ENCODE measurements at places on chromosomes 7 and 10.

DNA sequence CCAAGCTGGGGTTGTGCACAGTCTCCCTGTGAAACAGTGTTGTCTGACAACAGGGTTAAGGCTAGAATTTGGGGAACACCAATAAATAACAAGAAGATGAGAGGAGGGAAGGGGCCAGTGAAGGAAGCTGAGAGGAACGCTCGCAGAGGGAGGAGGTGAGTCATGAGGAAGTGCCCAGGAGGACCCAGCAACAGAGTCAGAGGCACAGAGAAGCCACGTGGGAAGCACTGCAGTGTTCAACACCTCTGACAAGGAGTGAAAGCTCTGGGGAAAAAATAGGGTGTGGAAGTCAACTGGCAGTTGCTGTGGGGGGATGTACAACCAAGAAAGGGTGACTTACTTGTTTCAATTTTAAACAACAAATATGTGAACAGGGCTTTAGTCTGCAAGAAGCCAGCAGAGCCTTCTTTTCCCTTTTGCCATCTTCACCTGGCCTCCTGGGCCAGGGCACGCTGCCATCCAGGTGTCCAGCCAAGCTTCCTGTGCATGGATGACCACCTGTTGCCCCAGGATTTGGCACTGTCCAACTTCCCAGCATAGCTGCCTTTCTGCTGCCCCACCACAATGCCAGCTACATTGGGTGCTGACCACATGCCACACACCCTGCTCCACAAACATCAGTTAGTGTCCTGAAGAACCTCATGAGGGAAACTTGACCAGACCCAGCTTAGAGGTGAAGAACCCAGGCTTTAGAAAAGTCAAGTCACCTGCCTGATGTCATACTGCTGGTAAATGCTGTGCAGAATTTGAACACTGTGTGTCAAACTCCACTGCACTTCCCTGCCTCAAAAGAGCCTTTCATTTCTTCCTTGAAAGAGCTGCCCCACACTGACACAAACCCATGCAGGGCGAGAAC, 69.6 kb downstream of the ATXN7L1 start:
- peak; percentile 34 for DNase-seq

GRCh38 chr10:95758351-95759025, 2.5 kb downstream of the ENTPD1 start:
- DNase-seq = no peak

DNA sequence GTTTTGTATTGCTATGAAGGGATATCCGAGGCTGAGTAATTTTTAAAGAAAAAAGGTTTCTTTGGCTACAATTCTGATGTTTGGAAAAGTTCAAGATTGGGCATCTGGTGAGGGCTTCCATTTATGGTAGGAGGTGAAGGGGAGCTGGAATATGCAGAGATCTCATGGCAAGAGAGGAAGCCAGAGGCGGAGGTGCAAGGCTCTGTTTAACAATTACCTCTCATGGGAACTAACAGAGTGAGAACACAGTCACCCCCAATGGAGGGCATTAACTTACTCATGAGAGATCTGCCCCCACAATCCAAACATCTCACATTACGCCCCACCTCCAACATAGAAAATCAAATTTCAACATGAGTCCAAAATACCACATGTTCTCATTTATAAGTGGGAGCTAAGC, 62.0 kb downstream of the AKR1D1 start:
- no peak for DNase-seq

DNA sequence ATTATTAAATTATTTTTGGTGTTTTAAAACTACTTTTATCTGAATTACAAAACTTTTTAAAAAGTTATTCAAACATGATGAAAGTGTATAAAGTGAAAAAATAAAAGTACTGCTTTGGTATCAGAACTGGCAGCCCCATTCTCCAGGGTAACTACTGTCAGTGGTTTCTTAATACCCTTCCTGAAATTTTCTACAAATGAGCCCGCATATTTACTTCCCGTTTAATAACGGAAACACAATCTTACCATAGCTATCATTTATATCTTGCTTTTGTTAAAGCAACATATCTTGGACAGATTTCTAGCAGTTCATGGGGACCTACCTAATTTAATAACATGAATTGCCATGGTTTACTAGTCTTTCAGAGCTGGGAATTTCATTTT, 249.9 kb downstream of the RNLS start:
- no peak for DNase-seq

DNA sequence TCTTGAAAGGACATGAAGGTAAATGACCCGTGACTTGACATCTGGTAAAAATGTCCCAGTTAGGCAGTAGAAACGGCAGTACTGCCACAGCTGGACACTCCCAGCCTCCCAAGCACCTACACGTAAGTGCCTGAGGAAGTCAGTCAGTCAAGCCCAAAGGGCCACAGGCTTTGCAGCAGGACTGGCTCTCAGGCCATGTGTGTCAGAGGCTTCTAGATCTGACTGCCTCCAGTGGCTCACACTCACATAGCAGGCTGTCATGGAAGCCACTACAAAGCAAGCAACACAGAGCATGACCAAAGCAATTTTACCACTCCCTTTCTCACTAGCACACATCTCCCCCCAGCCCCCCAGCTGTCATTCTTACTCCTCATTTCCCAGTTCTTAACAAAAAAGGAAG, 17.8 kb upstream of the CCNJ start:
- DNase-seq = no peak

DNA sequence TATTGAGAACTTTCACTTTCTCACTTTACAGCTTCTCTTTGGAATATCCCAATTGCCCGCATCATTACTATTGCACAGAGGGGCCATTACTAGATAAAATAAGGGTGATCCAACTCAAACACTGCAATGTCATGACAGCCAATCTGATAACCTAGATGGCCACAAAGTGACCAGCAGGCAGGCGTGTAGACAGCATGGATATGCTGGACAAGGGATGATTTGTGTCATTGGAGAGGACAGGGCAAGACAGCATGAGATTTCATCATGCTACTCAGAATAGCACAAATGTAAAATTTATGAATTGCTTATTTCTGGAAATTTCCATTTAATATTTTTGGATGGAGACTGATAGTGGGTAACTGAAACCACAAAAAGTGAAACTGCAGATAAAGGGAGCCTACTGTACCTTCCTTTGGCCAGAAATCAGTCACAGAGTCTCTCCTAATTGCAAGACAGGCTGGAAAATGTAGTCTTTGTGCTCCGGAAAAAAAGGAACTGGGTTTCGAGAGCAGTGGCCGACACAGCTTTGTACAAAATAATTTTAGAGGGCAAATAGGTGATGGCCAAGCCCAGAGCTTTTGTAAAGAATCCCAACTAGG, 6.1 kb upstream of the GSDME start:
- DNase-seq = no peak

DNA sequence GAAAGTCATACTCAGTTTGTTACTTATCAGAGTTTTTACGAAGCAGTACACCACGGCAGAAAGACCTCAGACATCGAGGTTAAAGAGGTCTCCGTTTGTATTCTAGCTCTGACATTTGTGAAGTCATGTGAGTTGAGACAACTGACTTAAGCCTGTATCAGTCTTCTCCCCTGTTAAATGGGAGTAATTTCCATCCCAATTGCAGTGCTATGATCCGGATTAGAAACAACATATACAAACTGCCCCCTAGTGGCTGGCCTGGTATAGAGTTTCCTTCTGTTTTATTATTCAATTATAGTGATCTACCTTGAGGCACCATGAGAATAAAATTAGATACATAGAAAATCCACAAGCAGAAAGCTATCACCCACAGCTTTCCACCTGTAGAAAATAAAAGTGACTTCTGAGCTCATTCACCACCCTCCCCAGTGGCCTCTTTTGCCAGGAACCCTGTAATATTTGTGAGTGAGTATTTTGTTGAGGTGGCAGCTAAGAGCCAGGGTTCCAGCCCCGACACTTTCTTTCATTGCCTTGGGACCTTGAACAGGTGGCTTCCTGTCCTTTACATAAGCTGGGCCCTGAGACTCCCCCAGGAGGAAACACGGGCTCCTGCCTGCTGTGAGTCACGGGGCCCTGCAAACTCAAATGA, 607.2 kb upstream of the MGMT start:
- DNase-seq = no peak

GRCh38 chr10:71471957-71472365, 75.2 kb downstream of the CDH23 start:
- DNase-seq = no peak

GRCh38 chr10:14191407-14191806, 139.3 kb downstream of the FRMD4A start:
- no peak for DNase-seq

GRCh38 chr10:1059902-1060301, 3.7 kb downstream of the WDR37 start:
- DNase-seq = no peak

- no peak for DNase-seq
These were observed 146.5 kb downstream of the SFMBT2 start for GRCh38 chr10:7264313-7264756.

DNA sequence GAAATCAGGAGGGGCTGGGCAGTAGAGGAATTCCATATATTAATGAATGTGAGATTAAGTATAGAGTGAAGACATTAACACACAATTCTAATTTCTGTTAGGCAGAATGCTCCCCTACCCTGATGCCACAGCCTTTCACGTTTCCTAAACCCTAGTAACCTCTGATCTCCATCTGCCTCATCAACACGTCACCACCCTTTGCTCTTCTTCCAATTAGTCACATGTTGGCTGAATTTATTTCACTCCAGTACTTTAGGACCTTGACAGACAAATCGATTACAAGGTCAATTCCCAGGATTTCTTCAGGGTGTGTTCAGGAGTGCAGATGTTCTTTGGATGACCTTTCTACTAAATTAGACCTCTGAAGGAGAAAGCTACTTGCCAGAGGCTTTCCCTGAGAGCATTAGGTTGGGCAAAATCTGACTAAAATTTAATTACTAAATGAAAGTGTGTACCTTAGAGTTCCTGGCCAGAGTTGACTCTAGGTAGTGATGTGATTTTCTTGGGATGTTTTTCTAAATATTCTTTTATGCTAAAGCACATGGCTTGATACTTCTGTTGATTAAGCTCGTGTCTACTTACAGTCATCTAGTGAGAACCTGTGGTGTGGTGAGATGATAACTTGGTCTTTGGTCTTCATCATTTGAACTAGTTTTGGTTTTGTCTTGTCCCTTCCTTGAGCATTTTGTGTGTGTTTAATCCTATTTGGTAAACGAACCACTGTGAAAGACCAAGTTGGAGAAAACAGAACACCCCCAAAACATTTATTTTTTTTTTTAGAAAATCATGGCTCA, 12.7 kb downstream of the AGR2 start:
- no peak for DNase-seq

DNA sequence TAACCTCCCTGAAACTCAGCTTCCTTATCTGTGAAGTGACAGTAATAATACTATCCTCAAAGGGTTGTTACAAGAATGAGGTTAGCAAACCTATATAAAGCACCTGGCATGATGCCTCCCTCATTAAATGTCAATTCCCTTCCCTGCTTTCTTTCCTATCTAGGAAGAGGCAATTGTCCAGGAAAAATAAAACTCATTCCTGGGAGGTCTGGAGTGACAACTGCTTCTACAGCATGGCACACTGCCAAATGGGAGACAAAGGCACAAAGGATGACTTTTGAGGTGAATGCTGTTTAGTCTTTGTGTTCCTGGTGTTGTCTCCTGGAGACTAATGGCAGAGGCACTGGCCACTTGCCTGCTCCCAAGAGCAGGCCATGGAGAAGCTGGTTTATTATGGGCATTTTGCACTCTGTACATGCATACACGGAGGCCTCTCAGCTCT, 32.2 kb upstream of the PDE1C start:
- no peak for DNase-seq

DNA sequence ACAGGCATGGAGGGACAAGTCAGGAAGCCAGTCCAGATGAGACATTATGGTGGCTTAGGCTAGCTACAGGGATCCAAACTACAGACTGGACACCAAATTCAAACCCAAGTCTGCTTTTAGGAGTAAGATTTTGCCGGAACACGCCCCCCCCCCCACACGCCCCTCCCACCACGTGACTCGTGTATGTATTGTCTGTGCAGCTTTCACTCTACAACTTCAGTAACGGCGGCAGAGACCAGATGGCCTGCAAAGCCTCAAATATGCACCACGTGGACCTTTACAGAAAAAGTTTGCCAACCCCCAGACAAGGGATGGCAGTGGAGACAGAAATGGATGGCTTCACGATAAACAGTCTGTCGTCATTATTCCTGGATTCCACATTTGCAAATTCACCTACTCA, 14.5 kb downstream of the HIPK2 start:
- DNase-seq = no peak

- no peak for DNase-seq
These were observed 131.4 kb downstream of the PLXDC2 start for GRCh38 chr10:19947656-19948055.

GRCh38 chr7:12222889-12223579, 11.9 kb downstream of the TMEM106B start:
- DNase-seq = no peak

DNA sequence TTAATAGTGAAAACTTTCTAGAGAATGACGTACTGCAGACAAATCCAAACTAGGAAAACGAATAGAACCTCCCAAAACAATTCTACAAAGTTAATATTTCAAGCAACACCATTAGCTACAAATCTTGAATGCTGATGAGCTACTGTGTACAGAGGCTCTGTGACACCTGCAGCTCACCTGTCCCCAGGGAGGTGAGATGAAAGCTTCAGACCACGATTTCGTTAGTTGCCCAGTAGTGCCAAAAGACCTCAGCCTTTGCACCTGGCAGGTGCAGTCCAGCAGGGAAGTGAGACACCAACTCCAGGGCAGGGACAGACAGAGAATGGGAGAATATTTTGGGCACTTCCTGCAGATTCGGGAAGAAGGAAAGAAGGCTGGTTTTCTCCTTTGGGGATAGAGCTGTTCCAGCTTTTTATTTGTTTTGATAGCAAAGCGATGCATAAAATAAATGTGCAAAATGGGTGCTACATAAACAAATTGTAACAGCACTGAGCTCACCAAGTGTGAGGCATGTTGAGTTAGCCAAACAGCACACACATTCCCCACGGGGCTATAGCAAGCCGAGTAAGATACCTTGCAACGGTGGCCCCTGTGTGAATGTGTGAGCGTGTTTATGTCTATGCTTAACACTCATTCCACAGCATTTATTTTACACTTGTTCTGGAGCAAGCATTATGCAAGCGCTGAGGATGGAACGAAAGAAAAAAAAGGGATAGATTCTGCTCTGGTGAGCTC, 1024.8 kb upstream of the AUTS2 start:
- DNase-seq = no peak

DNA sequence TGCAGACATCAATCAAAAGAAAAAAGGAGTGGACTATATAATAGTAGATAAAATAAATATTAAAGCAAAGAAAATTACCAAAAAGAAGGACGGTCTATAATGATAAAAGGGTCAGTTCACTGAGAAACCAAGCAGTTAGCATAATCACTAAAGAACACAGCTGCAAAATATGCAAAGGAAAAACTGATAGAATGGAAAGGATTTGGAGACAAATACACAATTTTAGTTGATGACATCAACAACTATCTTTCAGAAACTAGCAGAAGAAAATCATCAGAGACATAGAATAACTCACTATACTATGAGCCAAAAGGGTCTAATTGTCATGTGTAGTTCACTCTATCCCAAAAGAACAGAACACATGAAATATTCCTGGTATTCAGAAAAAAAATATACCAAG, 316.4 kb upstream of the IGFBP3 start:
- DNase-seq = no peak

- no peak for DNase-seq
These were observed 14.6 kb downstream of the GSDME start for GRCh38 chr7:24742506-24743162.

Data from stimulated activated CD8-positive, alpha-beta memory T cell treated with anti-CD3 and anti-CD28 coated beads, Interleukin-7, amount 100 ng/mL, for 24 hours (primary cell).